Activated naive CD8-positive, alpha-beta T cell treated with anti-CD3 and anti-CD28 coated beads, Interleukin-2, amount 10 ng/mL, durations not matched to agents 7 days and 5 days (primary cell): ENCODE measurements at places on chromosomes 3 and 15. TPM values are rescaled to one million over a fixed set of nuclear protein-coding genes. Genes with fewer than 3 reads are reported as not detected.

GRCh38 chr15:78457101-78457500 is 19.1 kb downstream of the IREB2 start:
- H3K36me3 ChIP-seq, result peaks cover 14% of the 10 kb centered on the region
- H3K27me3 ChIP-seq, result no peaks in the 10 kb centered on the region
- peaks cover 35% of the 10 kb centered on the region for H3K4me1 ChIP-seq
- DNase-seq, result no peak
- H3K4me3 ChIP-seq, result no peak overlapping the region
- no peak overlapping the region for H3K27ac ChIP-seq

GRCh38 chr15:98151096-98151495 is 190.6 kb downstream of the ARRDC4 start:
- peaks cover 32% of the 10 kb centered on the region for H3K27me3 ChIP-seq
- H3K4me1 ChIP-seq, result no peaks in the 10 kb centered on the region
- no peak for DNase-seq
- no peaks in the 10 kb centered on the region for H3K36me3 ChIP-seq

DNA sequence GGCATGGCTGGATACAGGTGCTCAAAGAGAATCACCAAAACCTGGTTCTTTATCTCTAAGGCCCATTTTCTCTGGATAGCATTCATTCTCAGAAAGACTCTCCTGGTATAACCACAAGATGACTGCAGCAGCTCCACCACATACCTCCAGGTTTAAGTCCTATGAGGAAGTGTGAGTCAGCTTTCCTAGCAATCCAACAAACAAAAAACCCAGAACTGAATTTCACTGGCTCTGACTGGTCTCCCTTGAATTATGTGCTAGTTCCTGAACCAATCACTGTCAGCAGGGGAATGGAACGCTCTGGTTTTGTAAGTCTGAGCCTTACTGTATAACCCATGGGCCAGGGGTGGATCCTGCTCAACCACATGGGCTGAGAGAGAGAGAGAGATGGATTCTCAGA is 27.2 kb downstream of the MRPL46 start:
- H3K27ac ChIP-seq, result no peak overlapping the region
- peaks cover 31% of the 10 kb centered on the region for H3K27me3 ChIP-seq

The EHHADH gene
- total RNA-seq, result 3.5 TPM

The ATP10A gene
- 60.3 TPM for total RNA-seq

The RBMS3 gene
- total RNA-seq, result 0.74 TPM

The FAM174B gene
- 1.9 TPM for total RNA-seq
